Stimulated activated CD4-positive, alpha-beta T cell treated with anti-CD3 and anti-CD28 coated beads, Interleukin-4, amount 100 ng/mL, for 1 hour (primary cell): ENCODE measurements at places on chromosomes 12 and 14.

DNA sequence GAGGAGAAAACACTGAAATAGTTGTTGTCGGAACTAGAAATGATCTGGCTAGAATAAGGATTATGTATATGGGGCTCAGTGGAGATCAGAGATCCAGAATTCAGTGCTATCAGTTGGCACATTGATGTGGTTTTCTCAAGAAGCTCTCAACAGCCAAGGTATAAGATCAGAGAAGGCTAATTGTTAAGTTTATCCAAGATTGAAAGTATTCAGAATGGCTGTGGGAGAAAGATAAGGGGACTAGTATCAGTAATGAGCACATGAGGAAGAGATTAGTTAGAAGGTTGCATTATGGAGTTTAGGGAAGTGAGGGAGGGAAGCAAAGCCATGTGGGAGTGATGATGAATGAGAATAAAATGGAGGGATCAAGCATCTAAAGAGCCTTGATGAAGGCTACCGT lies 128.1 kb upstream of the MIS18BP1 start:
- DNase-seq, result no peak

GRCh38 chr12:55515696-55516095 lies 23.5 kb downstream of the OR6C68 start:
- no peak for DNase-seq

GRCh38 chr14:101075025-101075800 lies 171.7 kb upstream of the RTL1 start:
- no peak for DNase-seq

DNA sequence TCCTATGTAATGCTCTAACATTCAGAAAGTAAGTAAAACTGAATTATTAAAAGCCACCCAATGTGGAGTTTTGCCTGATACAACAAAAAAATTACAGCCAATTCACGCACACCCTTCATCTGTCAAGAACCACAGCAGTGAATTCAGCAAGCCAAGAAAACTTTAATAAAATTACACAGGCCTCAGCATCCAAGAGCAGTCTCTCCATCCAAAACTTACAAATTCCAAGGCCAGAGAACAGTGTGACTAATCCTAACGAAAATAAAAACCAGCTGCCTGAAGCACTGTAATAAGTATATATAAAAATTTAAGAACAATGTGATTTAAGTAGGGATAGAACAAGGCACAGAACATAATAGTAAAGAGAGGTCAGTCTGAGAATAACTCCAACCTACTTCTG lies 54.2 kb downstream of the SIX6 start:
- no peak for DNase-seq

DNA sequence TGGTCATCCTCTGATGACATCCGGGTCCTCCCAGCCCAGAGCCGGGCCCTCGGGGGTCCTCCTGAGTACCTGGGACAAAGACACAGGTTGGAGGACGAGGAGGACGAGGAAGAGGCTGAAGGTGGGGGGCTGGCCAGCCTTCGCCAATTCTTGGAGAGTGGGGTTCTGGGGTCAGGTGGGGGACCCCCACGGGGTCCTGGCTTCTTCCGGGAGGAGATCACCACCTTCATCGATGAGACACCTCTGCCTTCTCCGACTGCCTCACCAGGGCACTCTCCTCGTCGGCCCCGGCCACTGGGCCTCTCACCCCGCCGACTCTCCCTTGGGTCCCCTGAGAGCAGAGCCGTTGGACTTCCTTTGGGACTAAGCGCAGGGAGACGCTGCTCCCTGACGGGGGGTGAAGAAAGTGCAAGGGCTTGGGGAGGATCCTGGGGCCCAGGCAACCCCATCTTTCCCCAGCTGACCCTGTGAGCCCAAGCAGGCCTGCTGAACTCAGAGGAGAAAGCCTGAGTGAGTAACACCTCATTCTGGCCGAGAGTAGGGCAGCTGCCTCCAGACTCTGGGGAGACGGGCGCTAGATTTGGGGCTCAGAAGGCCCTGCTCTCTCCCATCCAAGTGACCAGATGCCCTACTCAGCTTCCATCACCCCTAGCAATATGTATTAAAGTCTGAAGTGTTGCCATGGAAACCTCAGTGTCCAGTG lies 1.3 kb upstream of the P3H3 start:
- DNase-seq, result no peak

DNA sequence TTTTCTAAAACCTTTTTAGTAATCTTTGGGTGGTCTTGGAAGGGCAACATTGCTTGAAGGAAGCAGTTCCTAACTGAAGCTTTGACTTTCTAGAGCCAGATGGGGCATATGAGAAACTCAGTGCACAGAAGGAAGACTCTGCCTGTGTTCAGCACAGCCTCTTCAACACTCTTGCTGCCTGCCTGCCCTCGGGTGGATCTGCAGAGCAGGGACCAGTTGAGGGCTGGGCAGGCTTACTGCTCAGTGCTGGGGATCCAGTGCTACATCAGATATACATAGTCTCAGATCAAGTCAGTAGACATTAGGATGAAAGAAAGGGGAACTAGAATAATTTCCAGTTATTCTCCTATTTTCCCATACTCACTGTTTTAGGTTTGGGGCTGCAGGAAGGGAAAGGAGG lies 29.5 kb upstream of the TMX1 start:
- DNase-seq, result no peak

- no peak for DNase-seq
These were observed 186.6 kb downstream of the CALM1 start for GRCh38 chr14:90583427-90583826.

DNA sequence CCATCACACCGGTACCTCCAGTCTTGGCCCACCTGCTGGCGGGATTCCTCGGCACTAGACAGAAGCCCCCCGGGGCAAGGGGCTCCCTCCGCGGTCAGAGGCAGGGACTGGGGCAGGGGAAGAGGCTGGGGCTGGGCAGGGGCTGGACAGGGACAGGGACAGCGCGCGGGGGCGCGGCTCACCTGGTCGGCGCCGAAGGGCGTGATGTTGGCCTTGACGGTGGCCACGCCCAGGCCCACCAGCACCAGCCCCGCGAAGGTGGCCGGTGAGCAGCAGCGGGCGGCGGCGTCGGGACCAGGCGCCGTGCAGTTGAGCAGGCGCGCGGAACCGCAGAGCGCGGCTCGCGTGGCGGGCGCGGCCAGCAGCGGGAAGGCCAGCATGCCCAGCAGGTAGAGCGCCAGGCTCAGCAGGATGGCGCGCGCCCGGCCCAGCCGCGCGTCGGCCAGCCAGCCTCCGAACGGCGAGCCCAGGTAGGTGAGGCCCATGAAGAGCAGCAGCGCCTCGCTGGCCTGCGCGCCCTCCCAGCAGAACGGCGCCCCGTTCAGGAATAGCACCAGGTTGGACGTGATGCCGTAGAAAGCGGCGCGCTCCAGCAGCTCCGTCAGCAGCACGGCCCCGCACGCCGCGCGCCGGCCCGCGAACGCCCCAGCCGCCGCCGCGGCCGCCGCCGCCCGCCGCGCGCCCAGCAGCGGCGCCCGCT lies 392 bp downstream of the SLC15A4 start:
- peak; percentile 19 for DNase-seq

DNA sequence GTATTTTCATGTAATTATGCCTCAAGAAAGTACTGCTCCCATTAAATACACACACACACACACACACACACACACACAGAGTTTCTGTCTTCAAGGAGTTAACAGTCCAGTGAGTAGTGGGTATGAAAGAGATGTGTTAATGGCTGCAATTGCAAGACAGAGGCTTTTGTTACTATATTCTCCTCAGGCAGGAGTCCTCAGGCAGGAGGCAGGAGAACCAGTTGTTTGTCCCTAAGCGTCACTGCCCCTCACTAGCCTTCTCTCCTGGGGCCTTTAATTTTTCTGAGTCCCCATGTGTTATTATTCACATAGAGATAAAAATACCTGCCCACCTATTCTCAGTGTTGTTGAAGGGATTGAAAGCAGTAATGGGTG lies 31.2 kb downstream of the DAD1 start:
- DNase-seq, result no peak

- no peak for DNase-seq
These were observed 40.9 kb downstream of the TSHR start for GRCh38 chr14:80996049-80996901.

- no peak for DNase-seq
These were observed 76.2 kb downstream of the APAF1 start for GRCh38 chr12:98721204-98721702.

GRCh38 chr12:125247477-125247876 lies 182.2 kb downstream of the AACS start:
- DNase-seq, result no peak

DNA sequence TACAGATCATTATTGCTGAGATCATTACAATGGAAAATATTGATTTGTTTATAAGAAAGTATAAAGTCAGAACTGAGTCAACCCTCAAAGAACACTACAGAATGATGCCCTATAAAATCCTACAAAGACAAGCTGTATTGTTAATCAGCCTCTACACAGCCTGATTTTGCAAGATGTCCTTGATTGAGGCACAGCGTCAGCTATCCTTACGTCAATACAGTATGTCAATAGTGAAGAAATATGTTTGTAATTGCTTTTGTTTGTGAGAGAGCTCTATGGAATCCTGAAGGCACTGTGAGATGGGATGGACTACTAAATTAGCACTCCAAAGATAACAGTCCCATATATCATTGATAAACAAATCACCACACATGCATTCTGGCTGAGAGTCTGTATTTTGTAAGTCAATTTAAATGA lies 70.7 kb downstream of the RASSF9 start:
- no peak for DNase-seq

- no peak for DNase-seq
These were observed 372.8 kb downstream of the TMEM132D start for GRCh38 chr12:129530984-129531383.

DNA sequence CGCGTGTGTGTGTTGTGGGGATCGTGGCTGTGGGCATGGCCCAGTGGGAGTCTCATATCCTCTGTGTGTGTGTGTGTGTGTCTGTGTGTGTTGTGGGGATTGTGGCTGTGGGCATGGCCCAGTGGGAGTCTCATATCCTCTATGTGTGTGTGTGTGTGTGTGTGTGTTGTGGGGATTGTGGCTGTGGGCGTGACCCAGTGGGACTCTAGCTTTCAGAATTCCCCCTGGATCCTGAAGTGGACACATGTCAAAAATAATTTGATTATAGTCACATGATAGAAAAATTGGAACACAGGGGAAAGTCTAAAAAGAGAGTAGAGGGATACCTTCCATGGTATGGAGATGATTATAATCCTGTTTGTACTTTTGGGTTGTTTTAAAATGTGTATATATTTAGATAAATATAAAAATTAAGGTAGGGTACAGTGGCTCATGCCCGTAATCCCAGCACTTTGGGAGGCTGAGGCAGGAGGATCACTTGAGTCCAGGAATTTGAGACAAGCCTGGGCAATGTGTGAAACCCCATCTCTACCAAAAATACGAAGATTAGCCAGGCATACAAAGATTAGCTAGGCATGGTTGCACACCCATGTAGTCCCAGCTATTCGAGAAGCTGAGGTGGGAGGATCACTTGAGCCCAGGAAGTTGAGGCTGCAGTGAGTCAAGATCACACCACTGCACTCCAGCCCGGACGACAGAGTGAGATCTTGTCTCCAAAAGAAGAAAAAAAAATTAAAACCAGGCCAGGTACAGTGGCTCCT lies 11.0 kb downstream of the PAPLN start:
- no peak for DNase-seq
